Lower leg skin (tissue), 4 donors: ENCODE measurements at places on chromosomes 1 and 21.

DNA sequence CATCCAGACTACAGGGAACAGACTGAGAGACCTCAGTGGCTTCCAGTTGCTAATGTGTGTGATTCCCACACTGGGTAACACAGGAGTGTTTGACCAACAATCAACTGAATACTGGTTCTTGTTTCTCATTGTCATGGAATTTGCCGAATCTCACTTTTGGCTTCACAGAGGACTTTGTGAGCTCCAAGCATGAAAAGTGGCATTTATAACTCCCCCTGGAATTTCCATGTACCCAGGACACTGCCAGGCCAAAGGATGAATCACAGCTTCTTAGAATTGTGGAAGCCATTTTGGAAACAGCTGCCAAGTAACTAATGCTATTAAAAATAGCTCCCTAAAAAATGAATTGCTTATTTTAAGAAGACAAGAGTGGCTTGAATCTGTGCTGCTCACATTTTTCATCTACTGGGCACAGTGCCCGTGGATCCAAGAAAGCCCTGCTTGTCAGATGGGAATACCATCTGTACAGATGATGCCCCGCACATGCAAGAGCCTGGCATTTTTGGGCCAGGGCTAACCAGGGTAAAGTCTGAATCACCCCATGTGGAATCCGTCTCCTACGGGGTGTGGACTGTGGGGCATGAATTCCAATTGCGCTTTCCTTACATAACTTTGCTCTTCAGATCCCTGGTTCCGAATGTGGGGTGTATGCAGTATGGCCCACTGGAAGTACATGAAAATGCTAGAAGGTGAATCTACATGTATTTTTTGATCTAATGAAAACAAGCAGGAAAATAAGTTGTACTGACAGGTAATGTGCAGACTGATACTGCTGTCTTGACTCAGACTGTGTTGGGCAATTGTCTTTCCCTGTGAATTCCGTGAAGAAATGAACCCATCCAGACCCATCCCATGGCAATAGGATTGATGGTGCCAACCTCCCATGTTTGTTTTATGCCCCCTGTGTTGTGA lies 487.3 kb downstream of the SIPA1L2 start:
- no peak for DNase-seq

- no peak for DNase-seq
These were observed 17.2 kb downstream of the JAK1 start for GRCh38 chr1:64948905-64949833.

GRCh38 chr1:182784556-182785171 lies 4.9 kb upstream of the NPL start:
- peak; percentile 14 for DNase-seq

- DNase-seq, result no peak
These were observed 8.1 kb upstream of the PLA2G5 start for GRCh38 chr1:20061866-20062265.

GRCh38 chr1:52641307-52641706 lies 8.3 kb downstream of the SHISAL2A start:
- no peak for DNase-seq

- no peak for DNase-seq
These were observed at the start of gene RPS6KA1 for GRCh38 chr1:26529655-26530409. Gene RPS6KA1, plus strand, starts transcription at chr1:26529761. Its CDS starts 160 bp downstream, at chr1:26529921.

DNA sequence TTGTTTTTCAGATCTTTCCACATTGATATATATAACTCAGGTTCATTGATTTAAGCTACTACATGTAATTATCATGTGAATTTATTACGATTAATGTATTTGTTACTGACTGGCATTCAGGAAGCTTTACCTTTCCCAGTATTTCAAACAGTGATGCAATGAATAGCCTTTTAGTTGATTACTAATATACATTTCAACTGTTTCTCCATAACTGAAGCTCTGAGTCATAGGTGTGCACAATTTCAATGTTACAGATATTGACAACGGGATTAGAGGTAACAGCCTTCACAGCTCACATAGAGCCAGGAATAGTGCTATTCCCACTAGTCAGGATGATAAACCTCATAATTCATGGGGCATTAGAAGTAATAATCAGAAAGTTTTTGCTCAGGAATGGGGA lies 25.1 kb downstream of the RAVER2 start:
- DNase-seq, result no peak

DNA sequence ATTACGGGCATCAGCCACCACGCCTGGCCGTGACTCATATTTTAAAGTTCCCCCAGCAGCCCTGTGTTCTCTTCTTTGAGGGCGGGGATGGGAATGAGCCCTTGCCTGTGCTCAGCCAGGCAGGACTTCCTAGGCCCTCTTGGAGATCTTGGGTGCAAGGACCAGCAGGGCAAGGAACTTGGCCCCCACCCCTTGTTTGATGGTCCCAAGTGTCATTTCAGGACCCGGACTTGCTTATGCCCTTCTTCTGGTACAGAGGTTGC lies 9.3 kb downstream of the RASSF5 start:
- DNase-seq, result no peak

DNA sequence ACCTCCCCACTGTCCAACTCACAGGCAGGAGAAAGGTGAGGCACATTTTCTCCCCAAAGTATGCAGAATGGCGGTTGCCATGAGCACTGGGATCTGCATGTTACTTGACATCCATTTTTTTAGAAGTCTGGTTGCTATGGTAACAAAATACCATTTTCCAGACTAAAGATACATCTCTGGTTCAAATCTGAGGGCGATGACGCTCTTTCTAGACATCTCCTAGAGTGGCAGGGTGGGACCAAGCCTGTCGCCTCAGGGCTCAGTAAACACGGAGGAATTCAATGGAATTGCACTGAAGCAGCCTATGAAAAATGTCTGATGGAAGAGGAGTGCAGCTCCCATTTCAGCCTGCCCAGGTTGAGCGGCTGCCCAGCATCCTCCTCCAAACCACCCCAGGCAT lies 21.5 kb upstream of the FAM43B start:
- no peak for DNase-seq

DNA sequence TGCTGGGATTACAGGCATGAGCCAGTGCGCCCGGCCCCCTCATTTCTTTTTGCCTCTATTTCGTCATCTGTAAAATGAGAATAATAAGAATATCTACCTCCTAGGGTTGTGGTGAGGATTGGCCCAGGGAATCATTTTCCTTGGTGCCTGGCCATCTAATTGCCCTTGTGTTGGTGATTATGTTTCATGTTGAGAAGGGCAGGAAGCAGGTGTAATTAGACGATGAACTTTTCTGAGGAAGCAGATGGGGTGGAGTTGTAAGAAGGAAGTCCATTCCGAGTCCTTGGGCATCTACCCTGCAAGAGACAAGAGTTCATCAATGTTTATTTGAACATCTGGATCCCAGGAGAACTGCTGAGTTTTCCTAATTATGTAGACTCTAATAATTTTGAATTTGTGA lies 38.7 kb upstream of the NEK2 start:
- DNase-seq, result no peak

- no peak for DNase-seq
These were observed 94.3 kb downstream of the VAV3 start for GRCh38 chr1:107870696-107871095.

DNA sequence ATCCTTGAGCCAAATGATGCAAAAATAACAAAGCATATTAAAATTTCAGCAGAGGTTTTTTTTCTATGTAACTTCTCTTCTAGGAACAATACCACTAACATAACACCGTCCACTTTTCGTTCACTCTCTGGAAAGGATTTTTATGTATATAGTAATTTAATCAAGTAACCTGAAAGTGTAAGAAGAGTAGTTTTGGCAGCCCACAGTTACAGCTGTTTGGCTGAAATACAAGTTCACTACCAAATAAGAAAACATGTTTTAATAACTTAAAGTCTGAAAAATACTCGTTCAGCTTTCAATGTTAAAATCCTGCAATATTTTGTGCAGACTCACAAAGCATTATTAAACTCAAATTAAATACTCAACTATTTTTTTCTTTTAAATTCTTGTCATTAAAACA lies 896.8 kb upstream of the ADGRL4 start:
- no peak for DNase-seq

DNA sequence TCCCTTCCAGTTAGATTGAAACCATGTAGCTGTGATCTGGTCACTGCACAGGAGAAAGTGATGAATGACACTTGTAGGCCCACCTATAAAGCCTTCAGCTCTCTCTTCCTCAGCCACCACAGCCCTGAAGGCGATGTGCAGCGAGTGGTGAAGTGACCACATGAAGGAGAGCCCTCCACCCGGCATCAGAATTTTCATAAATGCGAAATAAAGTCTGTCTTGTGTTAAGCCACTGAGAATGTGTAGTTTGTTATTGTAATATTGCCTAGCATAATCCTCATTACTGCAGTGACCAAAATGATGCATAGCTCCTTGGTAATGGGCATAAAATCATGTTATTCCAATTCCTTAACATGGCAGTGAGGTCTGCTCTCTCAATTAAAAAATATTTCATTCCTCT lies 122.1 kb upstream of the LYPLAL1 start:
- no peak for DNase-seq

GRCh38 chr21:42343963-42344510 lies 6.8 kb downstream of the TFF2 start:
- peak; percentile 39 for DNase-seq

- no peak for DNase-seq
These were observed 207.0 kb downstream of the BARHL2 start for GRCh38 chr1:90510143-90510542.

GRCh38 chr1:151898519-151898991 lies 10.8 kb downstream of the THEM4 start:
- no peak for DNase-seq

GRCh38 chr1:40895601-40896000 lies 33.4 kb upstream of the CITED4 start:
- no peak for DNase-seq

DNA sequence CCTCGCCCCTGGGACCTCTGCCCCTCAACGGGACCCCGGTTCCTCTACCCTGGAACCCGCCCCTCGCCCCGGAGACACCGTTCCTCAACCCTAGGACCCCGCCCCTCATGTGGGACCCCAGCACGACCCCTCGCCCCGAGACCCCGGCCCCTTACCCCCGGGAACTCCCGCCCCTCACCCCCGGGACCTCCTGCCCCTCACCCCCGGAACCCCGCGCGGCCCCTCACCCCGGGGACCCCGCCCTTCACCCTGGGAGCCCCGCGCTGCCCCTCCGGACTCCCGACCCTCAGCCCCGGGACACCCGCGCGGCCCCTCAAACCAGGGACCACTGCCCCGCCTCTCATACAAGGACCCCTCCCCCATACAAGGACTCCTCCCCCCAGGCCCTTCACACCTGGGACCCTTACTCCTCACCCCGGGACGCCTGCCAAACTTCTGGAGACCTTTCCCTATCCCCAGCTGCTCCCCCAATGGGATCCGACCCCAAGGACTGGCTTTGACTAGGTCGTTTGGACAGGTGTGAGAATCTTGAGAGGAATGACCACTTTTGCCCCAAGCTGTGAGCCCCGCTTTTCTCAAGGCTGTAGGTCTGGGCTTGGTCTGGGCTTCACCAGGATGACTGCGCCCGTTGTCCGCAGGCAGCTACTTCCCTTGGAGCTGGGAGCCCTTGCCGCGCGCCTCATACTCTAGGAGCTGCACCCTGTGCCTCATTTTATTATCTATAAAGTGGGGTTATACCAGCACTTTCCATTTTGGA lies 843 bp downstream of the DIP2A start:
- DNase-seq, result peak; percentile 93

GRCh38 chr1:26094076-26094669 lies 17.5 kb upstream of the PDIK1L start:
- no peak for DNase-seq

GRCh38 chr1:187306710-187307415 lies 478.1 kb downstream of the PLA2G4A start:
- no peak for DNase-seq

- no peak for DNase-seq
These were observed 4.9 kb upstream of the WNT3A start for GRCh38 chr1:228001738-228002535.

DNA sequence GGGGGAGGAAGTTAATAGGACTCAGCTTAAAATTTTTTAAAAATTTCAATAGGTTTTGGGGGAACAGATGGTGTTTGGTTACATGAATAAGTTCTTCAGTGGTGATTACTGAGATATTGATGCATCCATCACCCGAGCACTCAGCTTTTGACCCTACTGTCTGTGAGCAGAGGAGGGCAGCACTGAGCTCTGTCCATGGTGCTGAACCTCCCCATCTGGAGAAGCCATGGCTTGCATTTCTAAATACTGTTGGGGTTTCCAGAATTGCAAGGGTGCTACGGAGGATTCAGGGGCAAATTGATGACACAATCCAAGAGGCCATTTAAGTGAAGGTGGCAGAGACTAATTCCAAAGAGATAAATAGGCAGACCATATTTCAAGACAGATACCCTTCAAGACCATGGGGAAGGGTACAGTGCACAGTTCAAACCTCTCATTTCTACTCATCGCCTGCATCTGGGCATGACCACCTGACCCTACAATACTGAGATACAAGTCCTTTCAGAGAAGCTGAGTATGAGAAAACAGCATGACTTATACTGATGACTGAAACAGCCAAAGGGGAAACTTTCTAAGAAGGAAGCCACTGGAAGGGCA lies 17.2 kb downstream of the SYT2 start:
- DNase-seq, result peak; percentile 36

GRCh38 chr1:41135196-41135947 lies 106.7 kb downstream of the SCMH1 start:
- no peak for DNase-seq

GRCh38 chr21:42398436-42399028 lies 2.7 kb upstream of the TMPRSS3 start:
- no peak for DNase-seq

DNA sequence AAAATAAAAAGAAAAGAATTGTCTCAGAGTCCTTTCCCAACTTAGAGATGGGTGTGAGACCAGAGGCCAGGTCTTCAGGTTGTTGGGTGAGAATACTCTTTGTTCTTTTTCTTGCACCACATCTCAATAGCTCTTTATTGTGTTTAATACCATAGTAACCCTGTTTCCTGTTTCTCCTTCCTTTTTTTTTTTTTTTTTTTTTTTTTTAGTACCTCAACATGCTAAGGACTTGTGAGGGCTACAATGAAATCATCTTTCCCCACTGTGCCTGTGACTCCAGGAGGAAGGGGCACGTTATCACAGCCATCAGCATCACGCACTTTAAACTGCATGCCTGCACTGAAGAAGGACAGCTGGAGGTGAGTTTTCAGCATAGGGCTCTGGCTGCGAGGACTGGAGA lies 24.4 kb downstream of the CELF3 start:
- DNase-seq, result no peak

DNA sequence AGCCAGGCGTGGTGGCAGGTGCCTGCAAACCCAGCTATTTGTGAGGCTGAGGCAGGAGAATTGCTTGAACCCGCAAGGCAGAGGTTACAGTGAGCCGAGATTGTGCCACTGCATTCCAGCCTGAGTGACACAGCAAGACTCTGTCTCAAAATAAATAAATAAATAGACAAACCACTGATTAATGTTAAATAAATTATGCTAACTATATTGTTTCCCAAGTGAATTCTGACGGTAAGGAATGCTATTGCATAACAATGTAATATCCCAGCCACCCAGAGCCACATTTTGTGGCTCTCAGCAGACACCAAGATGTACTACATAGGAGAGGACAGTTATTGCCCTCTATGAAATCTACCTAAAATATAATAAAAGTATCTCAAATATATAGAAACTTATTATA lies 55.4 kb downstream of the LPGAT1 start:
- DNase-seq, result no peak

GRCh38 chr1:85607126-85607920 lies 26.8 kb downstream of the CCN1 start:
- DNase-seq, result no peak

- DNase-seq, result no peak
These were observed 108.0 kb upstream of the KIF26B start for GRCh38 chr1:245046769-245047168.
